Uterus (tissue), 4 donors: ENCODE measurements at places on chromosomes 7 and 10. TPM values are rescaled to one million over a fixed set of nuclear protein-coding genes. Genes with fewer than 3 reads are reported as not detected.
A peak's percentile ranks its signal among the peaks of the same experiment; 100 is the strongest.

ICA1 gene
- 33.0 TPM for total RNA-seq

GRCh38 chr7:100367251-100367620 is 6.1 kb upstream of the PILRA start:
- no peak for DNase-seq

GRCh38 chr10:19606968-19607367 is 209.3 kb upstream of the PLXDC2 start:
- DNase-seq = no peak

- no peak for DNase-seq
Measured at GRCh38 chr10:104028146-104028545, 57.5 kb downstream of the COL17A1 start.

- DNase-seq = no peak
Measured at GRCh38 chr7:80719261-80719660, 80.8 kb downstream of the CD36 start.

DNA sequence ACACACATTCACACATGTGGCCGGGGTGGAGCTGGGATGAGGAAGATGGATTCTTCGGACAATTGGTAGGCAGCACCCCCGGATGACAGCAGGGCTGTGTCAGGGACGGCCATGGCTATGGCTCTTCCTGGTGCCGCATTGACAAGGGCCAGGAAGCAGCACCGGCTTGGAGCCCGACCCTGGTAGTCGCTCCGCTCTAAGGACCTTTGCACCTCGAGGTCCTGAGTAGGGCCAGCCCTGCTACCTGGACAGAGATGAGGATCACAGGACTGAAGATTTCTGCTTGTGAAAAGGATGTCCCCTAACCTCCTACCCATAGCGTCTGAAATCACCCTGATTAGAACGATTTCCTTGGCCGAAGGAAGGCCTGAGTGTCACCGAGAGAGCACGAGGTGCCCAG is 134.1 kb downstream of the ADARB2 start:
- DNase-seq = no peak

- no peak for DNase-seq
Measured at GRCh38 chr7:25353196-25353595, 124.9 kb upstream of the NPVF start.

DNA sequence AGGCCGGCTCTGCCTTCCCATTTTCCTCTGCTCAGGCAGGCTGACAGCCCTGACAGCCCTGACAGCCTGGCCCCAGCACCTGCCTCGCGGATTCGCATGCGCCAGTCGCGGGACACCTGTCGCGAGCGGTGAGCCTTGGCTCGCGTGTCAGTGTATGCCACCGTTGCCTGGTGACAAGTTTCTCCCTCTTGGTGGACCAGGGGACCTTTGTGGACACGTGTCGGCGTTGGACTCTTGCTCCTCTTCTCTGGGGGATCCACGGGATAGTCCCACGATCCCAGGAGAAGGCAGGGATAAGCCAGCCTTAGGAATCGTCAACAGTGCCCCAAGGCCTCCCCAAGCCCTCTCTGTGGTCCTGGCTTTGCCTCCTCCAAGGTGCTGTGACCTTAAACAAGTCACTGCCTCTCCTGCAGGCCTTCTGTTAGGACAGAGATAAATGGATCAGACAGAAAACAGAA is 18.1 kb upstream of the ZNF273 start:
- DNase-seq = no peak

RPP30 gene
- 39.6 TPM for total RNA-seq

DNA sequence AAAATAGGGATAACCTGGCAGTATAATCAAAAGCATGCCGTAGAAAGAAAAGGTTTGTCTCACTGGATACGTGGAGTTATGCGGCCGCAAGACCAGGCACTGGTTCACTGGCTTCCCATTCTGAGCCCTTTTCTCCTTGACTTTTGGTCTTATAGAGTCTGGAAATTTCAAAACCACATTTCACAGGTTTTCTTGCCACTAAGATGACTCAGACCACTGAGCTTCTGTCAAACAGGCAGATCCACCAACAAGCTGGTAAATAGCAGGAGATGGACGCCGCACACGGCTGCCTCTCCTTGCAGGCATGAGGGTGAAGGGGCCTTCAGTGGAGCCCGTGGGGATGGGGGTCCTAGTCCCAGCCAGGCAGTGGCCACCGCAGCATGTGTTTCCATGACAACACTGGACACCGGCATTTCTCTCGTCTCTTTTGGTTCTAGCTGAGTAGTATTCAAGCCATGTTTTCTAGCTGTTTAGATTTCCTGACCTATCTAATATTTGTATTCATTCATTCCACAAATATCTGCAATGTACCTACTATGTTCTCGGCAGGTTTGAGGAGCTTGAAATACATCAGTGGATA is 55.5 kb downstream of the KLF6 start:
- no peak for DNase-seq

GRCh38 chr7:133054162-133054840 is 27.6 kb downstream of the CHCHD3 start:
- DNase-seq = no peak

- DNase-seq = peak; percentile 19
Measured at GRCh38 chr7:44289341-44290251, 35.8 kb downstream of the CAMK2B start.

GRCh38 chr10:120929166-120929565 is 78.0 kb downstream of the WDR11 start:
- no peak for DNase-seq

GRCh38 chr10:31657434-31657872 is 271.2 kb downstream of the ARHGAP12 start:
- no peak for DNase-seq

ZNF282 gene
- 3.2 TPM for total RNA-seq

DNA sequence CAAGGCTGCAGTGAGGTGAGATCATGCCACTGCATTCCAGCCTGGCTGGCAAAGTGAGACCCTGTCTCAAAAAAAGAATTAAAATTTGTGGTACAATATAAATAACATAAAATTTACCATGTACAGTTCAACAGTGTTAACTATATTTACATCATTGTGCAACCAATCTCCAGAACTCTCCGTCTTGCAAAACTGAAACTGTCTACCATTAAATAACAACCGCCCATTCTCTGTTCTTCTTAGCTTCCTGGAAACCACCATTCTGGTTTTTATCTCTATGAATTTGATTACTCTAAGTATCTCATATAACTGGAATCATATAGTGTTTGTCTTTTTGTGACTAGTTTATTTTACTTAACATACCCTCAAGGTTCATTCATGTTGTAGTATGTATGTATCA is 167.6 kb downstream of the AUTS2 start:
- no peak for DNase-seq

DNA sequence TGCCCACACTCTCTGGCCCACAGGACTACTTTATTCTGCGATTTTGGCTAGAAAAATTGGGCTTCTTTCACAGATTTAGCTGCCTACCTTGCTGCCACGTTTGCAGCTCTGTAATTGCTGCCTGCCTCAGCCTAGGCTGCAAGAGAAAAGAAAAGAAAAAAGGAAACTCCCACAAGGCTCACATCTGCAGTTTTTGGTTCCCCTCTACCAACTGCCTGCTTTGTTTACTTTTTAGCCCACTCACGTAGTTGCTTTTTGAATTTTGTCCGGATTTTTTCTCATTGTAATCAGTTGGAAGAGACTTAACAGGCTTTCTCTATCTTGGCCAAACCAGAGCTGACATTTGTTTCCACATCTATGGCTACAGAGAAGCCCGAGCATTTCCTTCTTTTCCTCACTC is 24.3 kb downstream of the SUN3 start:
- no peak for DNase-seq

DNA sequence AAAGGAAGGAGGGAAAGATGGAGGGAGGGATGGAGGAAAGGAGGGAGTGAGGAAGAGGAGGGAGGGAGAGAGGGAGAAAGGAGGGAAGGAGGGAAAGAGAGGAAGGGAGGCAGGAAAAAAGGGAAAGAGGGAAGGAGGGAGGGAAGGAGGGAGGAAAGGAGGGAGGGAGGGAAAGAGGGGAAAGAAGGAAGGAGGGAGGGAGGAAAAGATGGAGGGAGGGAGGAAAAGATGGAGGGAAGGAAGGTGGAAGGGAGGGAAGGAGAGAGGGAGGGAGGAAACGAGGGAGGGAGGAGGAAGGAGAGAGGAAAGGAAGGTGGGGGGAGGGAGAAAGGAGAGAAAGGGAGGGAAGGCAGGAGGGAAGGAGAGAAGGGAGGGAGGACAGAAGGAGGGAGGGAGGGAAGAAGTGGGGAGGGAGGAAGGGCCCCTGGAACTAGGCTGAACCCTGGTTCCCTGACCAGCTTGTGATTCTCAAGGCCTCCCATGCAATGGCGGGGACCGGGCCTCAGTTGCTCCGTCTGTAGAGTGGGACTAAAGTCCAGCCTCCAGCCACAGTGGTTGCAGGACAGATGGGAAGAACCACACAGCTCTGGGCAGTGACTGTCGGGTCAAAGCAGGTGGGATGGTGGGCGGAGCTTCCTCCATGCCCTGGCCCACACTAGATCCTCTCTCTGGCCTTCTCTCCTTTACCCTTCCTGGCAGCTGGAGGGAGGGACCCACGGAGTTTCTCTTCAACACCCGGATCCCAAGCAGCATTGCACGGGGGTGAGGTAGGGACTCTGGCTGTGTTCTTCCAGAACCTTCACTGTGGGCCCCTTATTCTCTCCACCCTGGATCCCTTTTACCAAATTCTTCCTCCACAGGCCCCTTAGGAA is 4.3 kb upstream of the TTYH3 start:
- no peak for DNase-seq

STEAP4 gene
- 24.6 TPM for total RNA-seq

- no peak for DNase-seq
Measured at GRCh38 chr7:3218411-3219225, 82.4 kb upstream of the SDK1 start.

GRCh38 chr10:15485684-15486316 is 114.7 kb upstream of the FAM171A1 start:
- DNase-seq = peak; percentile 60

ABCA13 gene
- total RNA-seq = 1.0 TPM

GRCh38 chr7:8343556-8343955 is 81.6 kb upstream of the ICA1 start:
- DNase-seq = no peak

DGKI gene
- total RNA-seq = 2.9 TPM

GRCh38 chr7:18276380-18276779 is 219.2 kb upstream of the HDAC9 start:
- no peak for DNase-seq

- peak; percentile 58 for DNase-seq
Measured at GRCh38 chr10:21572578-21572977, 38.5 kb downstream of the MLLT10 start.

SPDYE2B gene
- total RNA-seq = not detected

GRCh38 chr7:5077740-5078139 is 32.1 kb downstream of the RBAK start:
- no peak for DNase-seq

BAZ1B gene
- total RNA-seq = 41.8 TPM

DNA sequence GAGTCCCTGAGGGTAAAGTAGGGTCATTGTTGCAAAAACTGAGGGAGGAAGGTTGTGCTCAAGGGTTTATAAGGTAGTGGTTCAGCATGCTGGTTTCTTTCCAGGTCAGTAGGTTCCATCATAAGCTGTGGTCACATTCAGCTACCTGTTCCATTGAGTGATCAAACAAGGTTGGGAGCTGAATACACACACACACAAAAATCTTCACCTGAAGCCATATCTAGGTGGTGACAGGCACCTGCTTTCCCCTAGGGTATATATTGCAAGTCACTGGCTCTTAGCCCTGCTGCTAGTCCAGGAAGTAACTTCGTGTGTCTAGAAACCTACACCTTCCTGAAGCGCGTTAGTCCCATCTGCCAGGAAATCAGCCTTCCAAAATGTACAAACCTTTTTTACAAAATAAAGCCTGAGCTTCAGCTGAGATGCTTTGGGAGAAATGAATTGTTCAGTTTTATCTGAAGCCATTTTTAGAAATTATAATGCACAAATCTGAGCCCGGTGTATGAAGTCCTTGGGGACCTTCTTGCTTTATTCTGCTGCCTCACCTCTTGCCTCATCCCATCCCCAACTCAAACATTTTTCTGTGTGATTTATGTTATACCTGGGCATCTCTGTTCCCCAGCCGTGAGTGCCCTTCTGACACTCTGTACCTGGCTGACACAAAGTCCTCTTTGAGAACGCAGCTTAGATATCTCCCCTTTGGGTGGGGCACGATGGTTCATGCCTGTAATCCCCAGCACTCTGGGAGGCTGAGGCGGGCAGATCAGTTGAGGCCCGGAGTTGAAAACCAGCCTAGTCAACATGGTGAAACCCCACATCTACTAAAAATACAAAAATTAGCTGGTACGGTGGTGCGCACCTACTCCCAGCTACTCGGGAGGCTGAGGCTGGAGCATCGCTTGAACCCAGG is 10.6 kb upstream of the LAMTOR4 start:
- DNase-seq = no peak

DNA sequence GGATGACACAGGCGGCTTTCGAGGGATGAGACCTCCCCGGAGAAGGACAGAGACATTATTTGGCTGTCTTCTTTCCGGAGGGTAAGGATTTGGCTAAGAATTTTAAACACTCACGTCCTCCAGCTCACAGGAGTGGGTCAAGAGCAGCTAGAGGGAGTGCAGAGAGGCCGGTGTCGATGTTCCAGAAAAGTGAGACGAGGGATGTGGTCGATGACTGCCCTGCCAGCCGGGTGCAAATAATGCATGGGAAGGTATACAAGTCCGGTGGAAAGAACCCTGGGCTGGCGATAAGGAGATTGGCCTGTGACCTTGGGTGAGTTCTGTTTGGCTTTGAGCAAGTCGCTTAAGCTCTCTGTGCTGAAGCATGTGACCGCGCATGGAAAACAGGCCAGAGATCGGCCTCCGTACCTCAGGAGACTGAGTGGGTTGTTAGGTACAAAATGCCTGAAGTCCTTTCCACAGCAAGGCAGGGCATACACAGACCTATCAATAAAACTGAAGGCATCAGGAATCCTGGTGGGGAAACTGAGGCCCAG is 149.1 kb downstream of the UBE2H start:
- DNase-seq = no peak

TSPAN12 gene
- total RNA-seq = 3.1 TPM

DNA sequence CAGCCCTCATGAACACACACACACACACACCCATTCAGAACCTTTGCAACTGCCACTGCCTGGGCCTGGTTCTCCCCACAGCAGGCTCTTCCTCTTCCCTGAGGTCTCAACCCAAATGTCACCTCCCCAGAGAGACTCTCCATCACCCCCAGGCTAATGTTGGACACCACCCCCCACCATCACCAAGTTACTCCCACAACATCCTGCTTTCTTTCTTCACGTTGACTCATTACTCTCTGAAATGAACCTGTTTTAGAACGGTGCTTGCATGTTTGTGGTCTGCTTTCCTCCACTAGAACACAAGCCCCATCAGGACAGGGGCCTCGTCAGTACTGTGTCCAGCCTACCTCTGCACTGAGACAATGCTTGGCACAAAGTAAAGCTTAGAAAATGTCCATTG is 16.0 kb downstream of the AFAP1L2 start:
- no peak for DNase-seq

DNA sequence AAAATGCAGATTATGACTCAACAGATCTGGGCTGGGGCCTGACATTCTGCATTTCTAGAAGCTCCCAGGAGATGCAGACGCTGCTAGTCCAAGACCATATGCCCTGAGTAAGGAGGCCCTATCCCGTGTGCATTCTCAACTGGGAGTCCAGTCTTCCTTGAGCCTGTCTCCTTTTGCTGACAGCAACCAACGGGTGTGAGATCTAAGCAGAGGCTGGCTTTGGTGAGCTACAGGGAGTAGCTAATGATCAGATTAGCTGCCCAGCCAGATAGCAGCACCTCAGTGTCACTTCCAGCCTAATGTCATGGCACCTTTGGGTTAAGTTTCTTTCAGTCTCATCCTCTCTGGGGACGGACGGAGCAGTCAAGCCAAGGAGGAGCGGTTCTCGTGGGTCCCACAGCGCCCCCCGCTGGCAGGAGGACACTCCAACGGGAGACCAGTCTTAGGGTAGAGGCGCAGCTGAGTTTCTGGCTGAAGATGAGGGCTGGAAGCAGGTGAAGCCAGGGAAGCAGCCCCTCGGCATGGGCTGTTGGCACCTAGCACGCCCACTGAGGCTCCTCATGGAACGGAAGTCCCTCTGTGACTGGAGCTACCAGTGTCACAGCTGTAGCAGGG is 154.0 kb downstream of the CCDC3 start:
- DNase-seq = no peak

TUBAL3 gene
- total RNA-seq = not detected
